ENCODE measurements at places on chromosomes 3 and 15.
A peak's percentile ranks its signal among the peaks of the same experiment; 100 is the strongest.

- no peak for DNase-seq
Observed at GRCh38 chr15:39736412-39737195, 46.0 kb downstream of the FSIP1 start.

DNA sequence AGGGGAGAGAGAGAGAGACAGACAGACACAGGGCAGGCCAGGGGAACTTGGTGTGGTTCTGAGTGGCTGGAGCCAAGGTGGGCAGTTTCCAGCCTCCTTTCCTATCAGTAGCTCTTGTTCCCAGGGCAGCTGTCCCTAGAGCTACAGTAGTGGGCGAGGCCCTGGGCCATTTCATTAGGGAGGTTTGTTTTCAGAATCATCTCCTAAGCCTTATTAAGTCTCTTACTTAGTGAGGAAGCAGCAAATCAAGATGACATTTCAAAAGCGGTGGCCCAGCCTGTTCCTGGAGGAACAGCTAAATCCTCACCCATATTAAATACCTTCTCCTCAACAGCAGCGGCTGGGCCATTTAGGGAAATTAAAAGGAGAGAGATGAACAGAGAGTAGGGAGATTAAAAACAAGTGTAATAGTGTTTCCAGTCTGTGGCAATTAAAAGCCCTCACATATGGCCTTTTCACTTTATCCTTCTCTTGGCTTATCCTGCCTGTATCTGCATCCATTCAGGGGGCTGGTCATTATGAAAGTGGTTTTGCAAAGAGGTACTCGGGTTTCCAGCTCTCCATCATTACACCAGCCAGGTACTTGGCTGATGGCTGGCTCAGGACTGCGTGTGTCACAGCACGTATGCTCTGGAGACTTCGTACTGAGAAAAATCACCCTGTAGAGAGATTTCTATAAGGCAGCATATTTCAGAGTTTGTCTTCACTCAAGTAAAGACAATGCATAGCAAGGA, 91.9 kb upstream of the PRR23C start:
- DNase-seq, result no peak

DNA sequence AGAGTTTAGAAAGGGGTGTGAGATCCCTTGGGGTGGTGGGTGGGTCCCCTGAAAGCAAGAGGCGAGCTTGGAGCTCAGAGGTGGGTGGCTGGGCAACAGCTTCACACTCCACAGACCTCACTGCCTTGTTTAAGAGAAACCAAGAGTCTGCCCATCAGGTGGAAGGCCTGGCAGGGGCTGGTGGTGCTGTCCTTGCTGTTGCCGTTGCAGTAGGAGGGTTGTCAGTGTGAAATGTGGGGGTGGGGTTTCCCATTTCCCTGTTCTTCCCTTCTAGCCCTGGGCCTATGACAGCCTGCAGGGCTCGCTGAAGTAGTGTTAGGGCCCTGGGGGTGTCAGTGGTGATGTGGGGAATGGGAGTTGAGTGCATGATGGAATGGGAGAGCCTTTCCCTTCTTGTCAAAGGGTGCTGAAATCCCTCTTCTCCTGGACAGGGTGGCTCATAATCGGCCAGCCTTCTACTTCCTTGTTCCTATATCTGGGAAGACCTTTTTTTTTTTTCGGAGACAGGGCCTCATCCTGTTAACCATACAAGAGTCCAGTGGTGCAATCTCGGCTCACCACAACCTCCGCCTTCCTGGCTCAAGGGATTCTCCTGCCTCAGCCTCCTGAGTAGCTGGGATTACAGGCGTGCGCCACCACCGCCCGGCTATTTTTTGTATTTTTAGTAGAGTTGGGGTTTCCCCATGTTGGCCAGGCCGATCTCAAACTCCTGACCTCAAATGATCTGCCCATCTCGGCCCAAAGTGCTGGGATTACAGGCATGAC, 4.3 kb downstream of the PLEKHO2 start:
- DNase-seq, result no peak

GRCh38 chr3:10845839-10846656, 30.0 kb downstream of the SLC6A11 start:
- DNase-seq, result peak; percentile 17

- DNase-seq, result no peak
Observed at GRCh38 chr3:160245261-160245800, 20.1 kb downstream of the C3orf80 start.

DNA sequence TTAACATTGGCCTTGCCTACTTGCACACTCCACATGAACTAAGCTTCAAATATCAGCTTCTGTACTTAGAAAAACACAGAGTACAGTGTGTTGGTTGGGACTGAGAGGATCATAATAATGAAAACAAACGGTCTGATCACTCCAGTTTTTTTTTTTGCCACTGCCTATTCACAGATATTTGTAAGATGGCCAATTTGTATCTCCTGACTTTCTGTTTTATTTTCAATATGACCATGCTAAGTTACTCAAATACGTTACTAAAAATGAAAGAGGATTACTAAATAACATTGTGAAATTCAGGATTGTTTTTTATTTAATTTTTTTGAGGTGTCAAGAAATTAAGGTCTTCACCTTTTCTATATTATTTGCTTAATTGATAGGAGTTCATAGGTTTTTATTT, 595.1 kb downstream of the TUSC7 start:
- DNase-seq, result no peak

GRCh38 chr15:82764117-82764490, 41.8 kb downstream of the FSD2 start:
- DNase-seq, result no peak

DNA sequence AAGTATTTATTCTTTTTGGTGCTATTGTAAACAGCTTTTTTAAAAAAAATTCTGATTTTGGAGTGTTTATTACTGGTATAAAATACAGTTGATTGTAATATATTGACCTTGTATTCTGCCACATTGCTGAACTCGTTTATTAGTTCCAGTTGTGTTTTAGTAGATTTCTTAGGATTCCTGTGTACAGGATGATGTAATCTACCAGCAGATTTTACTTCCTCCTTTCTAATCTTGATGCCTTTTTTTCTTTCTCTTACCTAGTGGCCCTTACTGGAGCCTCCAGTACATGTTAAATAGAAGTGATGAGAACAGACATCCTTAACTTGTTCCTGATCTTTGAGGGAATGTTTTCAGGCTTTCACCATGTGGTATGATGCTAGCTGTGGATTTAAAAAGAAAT, 70.4 kb upstream of the KY start:
- no peak for DNase-seq

DNA sequence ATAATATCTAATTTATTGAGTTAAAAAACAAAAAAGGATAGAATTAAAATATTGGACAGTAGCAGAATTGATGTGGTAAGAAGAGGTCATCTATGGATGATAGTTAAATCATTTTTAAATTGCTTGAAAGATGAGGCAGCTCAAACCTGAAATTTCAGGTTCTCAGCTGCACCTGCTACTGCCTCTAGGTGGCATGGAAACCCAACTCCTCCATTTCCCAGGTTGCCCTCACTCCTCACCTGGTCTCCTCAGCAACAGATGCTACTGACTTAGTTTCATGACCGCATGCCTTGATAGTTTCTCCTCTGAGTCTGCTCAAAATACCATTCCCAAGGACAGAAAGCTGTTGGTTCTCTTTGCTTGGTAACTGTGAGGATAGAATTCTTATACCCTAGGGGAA, 148.1 kb downstream of the ABHD5 start:
- no peak for DNase-seq

DNA sequence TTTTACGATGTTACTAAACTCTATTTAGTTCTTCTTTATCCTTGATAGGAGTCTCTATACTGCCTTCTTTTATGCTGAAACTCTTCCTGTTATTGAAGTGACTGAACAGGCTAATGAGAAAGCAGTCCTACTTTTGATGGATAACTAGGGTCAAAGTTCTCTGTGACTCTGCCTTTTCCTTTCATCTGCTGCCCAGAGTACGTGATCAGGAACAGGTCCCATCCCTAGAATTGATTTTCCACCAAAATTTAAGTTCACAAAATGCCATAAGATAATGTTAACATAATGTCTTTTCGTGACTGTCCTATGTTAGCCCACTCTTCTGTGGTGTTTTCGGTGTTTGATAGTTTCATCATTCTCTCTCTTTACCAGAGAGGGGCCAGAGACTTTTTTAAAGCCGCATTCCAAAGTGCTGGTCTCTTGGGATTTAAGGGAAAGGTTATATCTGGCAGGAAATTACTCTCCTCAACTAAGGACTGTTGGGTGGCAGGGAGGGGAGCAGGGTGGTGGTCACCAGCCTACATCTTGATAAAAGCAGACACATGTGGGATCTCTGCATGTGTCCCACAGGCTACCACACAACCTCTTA, 50.3 kb upstream of the PLXND1 start:
- no peak for DNase-seq

DNA sequence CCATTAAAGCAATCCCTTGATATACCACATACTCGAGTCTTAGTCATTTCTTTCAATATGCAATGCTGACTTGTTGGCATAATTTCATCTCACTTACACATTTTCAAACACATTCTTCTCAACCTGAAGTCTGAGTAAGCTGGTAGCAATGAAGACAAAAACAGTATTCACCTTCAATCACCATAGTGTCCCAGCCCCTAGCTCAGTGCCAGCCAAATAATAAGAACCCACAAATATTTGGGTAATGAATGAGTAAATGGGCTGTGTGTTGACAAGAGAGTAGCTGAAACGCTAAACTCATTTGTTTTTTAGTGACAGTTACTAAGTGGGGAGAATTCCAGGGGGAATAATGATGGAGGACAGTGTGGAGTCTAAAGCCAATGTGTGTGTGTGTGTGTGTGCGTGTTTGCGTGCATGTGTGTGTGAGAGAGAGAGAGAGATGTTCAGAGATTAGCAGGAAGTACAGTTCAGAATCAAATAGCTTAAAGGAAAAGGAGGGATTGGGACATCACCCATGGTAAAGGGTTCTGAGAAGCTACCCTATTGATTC, 165.7 kb downstream of the GAP43 start:
- no peak for DNase-seq

- DNase-seq, result no peak
Observed at GRCh38 chr15:52220251-52220650, 29.1 kb upstream of the GNB5 start.

- no peak for DNase-seq
Observed at GRCh38 chr3:60095516-60095915, 1045.7 kb upstream of the CFAP20DC start.

DNA sequence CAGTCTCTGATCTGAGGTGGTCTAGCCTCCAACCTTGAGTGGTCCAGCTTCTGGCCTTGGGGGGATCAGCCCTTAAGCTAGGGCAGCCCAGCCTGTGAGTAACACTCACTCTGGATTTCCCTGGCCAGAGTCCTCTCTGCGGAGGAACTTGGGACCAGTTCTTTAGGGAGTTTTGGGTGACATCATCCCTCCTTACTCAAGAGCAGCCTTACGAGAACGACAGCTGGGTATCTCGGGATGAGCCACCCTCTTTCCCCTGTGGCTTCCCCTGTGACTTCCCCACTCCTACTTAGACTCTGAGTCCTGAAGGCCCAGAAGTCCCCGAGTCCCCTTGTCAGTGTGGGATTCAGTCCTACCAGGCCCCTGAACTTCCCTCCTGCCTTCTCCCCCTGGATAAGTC, 10.2 kb upstream of the PLXND1 start:
- no peak for DNase-seq

DNA sequence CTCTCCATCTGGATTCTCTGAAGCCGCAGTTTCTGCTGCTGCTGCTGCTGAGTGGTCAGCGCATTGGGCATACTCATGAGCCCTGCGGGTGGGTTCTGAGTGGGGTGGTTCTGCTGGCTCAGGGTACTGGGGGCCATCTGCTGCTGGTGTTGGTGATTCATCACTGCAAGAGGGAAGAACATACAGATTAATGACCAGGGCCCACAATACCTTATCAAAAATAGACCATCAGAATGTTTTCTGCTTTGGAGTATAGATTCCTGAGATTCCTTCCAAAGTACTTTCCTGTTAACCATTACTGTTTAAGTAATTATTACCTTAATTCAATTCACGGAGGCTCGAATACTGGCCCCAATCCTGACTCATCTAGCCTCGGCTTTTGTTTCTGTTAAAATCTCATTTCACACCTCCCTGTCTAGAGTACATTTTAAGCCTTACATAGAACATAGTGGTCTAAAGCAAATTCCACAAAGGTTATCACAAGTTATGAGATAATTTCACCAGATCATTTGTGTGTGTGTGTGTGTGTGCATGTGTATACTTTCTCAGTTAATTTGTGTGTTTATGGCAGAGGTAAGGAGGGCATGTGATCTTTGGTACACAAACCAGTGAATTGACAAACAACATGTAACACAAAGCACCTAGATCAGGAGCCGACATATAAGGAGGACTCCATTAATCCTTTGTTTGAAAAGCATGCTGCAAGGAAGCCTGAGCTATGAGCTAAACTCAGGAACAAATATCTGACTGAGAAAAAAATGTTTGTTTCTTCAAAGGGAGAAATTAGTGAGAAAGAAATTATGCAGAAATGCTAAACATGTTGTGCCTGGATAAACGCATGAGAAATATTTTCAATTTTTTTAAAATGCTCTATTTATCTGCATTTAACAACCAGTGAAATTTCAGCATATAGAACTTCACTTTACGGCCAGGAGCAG, 68.1 kb downstream of the TM4SF4 start:
- no peak for DNase-seq

DNA sequence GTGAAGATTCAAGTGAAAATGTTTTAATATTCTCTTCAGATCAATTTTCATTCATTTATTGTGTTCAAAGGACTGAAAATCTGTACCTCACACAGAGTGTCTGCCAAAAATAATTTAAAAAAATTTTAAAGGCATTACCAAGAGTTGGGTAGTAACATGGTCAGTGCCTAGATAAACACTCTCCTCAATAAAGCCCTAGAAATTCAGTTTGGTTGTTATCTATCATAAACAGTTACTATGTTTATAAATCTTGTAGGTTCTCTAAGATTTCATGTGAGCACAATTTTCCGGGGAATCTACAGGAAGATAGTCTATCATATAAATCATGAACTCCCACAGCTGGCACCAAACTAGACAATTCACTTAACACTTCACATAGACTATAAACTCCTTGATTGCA, 128.6 kb downstream of the GSK3B start:
- DNase-seq, result no peak

GRCh38 chr3:153614563-153614962, 452.5 kb downstream of the RAP2B start:
- DNase-seq, result no peak

- DNase-seq, result no peak
Observed at GRCh38 chr3:46417841-46418611, 11.0 kb downstream of the CCRL2 start.

DNA sequence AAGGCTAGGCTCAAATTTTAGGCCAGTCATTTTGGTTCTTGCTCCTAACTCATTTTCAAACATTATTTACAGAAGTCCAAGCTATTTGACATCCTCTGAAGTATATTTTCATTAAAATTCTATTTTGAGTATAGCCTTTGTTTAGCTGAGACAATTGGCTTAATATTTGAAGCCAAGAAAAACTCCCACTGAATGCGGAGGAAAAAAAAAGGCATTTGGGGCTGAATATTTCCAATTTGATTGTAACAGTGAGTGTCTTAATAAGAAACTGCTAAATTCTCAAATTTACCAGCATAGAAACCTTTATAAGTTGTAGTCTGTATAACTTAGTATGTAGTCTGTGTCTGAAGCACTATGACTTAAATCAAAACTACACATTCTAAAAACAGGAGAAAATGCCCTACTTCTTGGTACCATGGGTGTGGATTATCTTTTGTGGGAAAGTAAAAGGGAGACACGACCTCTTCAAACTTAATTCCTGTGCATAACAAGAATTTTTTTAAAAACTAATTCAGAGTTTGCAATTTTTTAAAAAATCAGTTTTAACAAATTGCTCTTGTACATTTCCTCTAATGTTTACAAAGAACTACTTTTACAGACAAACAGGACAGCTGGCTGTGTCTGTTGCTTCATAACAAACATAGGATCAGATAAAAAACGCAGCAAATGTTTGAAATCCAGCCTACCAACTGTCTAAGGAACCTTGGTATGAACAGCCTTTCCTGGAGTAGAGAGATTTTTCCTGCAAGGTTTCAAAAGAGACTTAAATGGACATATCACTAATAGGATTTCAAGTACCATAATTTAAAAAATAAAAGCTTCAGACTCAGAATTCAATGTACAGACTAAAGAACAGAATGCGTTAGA, 52.7 kb upstream of the LMOD3 start:
- DNase-seq, result no peak
